ENCODE measurements at places on chromosomes 7 and 10.

GRCh38 chr10:52050429-52051047 is 263.5 kb upstream of the DKK1 start:
- no peak for DNase-seq

DNA sequence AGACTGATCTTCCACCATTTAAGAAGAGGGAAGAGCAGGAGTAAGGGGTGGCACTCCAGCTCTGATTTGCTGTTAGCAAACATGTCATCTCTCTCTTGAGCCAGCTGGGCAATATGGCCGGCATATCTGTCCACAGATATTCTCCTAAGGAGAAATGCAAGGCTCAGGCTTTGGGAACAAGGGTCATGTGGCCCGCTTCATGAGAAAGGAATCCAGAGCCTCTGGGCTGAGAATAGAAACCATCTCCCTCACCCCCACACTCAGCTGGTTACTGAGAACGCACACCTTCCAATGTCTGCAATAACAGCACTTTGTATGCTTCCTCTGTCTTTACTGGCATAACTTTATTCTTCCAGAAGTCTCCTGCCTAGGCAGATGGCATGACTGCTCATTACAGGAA is 171.2 kb downstream of the ELMO1 start:
- no peak for DNase-seq

- peak; percentile 61 for DNase-seq
Measured at GRCh38 chr7:111835066-111835465, 272.8 kb upstream of the IMMP2L start.

GRCh38 chr7:151367284-151367683 is 25.7 kb downstream of the NUB1 start:
- no peak for DNase-seq

DNA sequence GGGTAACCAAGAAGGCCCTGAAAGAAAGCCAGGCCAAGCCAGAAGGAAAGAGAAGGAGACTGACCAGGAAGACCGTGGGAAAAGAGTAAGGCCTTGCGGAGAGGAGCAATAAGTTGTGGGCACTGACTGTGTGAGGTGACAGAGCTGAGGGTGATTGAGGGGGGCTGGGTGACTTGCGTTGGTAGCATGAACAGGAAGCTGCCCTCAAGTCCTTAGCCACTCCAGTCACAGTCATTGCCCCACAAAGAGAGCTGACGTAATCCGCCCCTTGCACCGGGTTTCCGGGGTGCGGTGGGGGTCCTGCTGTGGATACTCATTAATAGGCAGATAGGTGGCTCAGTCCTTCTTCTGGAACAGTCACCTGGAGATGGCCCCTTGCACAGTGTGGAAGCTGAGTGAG is 16.1 kb upstream of the DMBT1 start:
- DNase-seq, result no peak

- no peak for DNase-seq
Measured at GRCh38 chr7:73973091-73973490, 54.9 kb upstream of the ELN start.

GRCh38 chr7:135291809-135292253 is 58.2 kb downstream of the STRA8 start:
- peak; percentile 76 for DNase-seq

DNA sequence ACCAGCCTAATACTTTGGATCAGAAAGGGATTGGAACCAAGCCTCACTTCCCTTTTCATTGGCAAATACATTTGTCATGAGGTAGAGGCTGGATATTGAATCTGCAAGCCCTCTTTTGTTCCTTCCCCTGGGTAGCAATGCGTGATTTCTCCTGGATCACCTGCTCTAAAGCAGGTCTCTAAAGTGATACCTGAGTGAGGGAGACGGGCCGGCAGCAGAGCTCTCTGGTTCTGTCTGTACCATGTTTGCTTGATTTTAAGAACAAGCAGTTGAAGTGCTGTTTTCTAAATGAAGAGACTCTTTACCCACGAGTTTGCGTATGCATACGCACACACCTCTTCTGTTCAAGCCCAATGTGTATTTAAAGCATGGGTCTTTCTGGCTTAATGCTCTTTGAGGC is 41.1 kb downstream of the GARS1 start:
- DNase-seq, result no peak

GRCh38 chr7:93043385-93043985 is 74.3 kb downstream of the SAMD9 start:
- DNase-seq, result peak; percentile 81

DNA sequence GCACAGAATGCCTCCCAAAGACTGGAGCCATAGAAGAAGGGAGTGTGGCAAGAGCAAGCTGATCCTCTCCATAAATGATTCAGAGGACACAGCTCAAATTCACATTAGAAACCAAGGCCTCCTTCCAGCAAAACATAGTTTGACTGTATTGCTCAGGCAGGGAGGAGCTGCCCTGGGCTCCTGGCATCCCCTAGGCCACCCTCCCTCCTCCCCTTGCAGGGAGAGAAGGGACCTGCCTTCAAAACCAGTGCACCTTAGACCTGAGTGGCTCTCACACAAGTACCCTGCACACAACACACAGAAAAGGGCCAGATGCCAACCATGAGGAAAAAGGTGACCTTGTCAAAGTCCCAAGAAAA is 64.7 kb downstream of the CREB3L2 start:
- DNase-seq, result no peak

- no peak for DNase-seq
Measured at GRCh38 chr10:6843481-6843881, 263.4 kb upstream of the PRKCQ start.

- no peak for DNase-seq
Measured at GRCh38 chr10:77828377-77828776, 98.2 kb downstream of the DLG5 start.

- no peak for DNase-seq
Measured at GRCh38 chr7:120941856-120942255, 8.7 kb upstream of the ING3 start.

DNA sequence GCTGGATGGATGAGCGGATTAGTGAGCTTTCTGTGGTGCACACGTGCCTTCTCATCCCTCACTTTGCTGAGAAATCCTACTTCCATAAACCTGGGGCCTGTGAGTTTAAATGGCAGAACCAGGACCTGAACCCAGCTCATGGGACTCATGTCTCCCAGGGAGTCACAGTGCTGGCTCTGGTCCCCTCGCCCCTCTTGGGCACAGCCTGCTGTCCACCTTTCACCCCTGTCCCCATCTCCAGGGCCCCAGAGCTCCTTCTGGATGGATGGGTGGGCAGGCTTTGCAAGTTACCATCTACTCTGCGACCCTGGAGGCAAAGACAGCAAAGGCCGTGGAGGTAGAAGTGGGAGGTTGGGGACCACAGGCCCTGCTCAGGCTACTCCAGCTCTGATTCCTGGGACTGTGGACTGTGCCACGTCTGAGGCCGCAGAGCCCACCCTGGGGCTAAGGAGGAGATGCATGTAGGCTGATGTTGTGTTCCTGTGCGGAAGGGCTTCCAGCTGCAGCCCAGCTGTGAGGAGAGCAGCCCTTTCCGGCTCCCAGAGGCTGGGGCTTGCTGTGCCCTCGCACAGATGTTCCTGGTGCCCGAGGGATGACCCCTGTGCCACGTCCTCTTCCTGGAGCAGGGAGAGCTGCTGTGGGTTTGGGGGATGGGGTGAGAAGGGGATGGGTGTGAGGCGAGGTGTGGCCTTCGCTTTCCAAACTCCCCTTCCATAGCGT is 40.3 kb downstream of the PRF1 start:
- no peak for DNase-seq

DNA sequence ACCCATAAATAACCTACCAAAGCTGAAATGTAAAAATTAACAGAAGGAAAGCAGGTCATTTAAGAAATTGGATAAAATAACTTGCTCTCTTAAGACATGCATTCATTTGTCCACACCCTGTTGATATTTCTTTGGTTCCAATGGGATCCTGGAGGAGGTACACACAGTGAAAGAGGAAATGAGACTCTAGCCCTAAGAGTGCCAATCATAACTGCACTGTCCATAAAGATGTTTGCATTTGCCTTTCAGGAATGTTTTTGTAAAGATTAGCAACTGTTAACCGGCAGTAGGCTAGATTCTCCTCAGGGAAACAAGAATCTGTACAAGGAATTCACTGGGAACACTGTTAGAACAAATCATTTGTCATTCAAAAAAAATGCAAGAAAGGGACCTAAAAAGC is 61.0 kb downstream of the MEOX2 start:
- DNase-seq, result no peak

GRCh38 chr7:132636581-132636980 is 60.3 kb upstream of the PLXNA4 start:
- no peak for DNase-seq

DNA sequence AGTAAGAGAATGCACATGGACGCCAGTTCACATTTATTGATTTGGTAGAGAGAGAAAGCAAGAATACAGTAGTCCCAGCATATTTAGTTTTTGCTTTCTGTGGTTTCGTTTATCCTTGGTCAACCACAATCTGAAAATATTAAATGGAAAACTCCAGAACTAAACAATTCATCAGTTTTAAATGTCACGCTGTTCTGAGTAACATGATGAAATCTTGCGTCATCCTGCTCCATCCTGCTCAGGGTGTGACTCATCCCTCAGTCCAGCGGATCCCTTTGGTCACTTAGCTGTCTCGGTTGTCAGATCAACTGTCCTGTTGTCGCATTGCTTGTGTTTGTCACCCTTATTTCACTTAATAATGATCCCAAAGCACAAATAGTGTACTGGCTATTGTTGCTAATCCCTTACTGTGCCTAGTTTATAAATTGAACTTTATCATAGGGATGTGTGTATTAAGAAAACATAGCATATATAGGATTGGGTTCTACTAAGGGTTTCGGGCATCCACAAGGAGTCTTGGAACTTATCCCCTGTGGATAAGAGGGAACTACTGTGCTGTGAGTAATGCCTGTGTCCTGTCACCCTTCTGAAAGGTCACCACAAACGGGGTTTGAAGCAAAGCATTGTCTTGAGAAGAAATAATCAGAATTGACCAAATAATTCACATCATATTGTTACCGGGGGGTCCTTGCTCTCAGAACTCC is 73.6 kb downstream of the OTUD1 start:
- DNase-seq, result peak; percentile 50

GRCh38 chr7:11212816-11213215 is 239.1 kb downstream of the PHF14 start:
- DNase-seq, result no peak

- DNase-seq, result no peak
Measured at GRCh38 chr7:23242321-23242720, 4.3 kb upstream of the GPNMB start.

GRCh38 chr10:49225218-49225876 is 37.2 kb upstream of the TMEM273 start:
- DNase-seq, result no peak

GRCh38 chr10:31770307-31770902 is 158.2 kb downstream of the ARHGAP12 start:
- no peak for DNase-seq

DNA sequence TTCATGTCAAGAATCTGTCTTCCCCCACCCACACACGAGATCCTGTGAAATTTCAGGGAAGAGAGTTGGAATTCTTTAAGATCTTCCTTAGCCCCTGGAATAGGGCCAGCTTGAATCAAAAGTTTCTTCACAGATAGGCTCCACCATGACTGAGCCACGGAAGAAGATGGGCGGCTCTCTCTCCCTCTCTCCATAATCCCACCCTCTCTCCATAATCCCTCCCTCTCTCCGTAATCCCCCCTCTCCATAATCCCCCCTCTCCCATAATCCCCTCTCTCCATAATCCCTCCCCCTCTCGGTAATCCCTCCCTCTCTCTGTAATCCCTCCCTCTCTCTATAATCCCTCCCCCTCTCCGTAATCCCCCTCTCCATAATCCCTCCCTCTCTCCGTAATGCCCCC is 20.4 kb downstream of the SHH start:
- DNase-seq, result no peak

DNA sequence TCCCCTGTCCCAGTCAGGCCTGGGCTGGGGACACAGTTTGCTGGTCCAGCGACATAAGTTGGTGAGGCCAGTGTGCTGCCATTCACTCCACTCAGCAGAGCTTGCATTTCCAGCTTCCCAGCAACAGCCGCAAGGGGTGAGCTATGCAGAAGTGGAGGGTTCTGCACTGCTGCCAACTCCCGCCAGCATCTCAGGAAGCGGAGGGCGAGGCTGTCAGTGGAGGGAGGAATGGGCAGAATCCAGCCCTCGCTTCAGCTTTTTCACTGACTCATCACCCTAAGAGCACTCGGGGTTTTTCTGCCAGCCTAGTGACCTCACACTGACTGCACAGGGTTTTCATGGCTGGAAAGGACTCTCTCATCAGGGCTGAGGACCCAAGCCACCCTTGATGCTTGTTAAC is 625.1 kb upstream of the MKI67 start:
- DNase-seq, result no peak

GRCh38 chr7:42192851-42193461 is 44.1 kb downstream of the GLI3 start:
- DNase-seq, result no peak

DNA sequence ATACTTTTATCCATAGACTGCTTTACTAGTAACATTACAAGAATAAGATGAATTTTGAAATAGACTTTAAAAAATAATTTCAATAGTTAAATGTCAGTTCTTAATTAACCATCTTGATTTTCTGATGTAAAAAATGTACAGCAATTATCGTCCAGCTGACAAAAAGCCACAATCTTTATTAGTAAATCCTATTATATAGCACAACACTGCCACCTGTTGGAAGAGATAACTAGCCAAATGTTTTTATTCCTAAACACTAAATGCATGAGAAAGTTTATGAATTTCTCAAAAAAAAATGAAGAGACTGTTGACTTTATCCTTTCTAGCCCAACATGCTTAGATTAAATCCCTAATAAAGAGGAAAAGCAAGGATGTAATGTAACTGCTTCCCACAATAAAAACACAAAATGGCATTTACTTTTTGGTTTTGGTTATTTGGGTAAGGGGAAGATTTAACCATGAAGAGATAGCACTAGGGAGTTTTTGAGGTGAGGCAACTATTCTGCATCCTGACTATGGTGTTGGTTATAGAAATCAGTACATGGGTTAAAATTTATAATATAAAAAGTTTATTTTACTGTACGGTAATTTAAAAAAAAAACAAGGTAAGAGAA is 8.0 kb downstream of the COA1 start:
- DNase-seq, result no peak

- no peak for DNase-seq
Measured at GRCh38 chr7:78412216-78412858, 613.8 kb downstream of the PHTF2 start.

DNA sequence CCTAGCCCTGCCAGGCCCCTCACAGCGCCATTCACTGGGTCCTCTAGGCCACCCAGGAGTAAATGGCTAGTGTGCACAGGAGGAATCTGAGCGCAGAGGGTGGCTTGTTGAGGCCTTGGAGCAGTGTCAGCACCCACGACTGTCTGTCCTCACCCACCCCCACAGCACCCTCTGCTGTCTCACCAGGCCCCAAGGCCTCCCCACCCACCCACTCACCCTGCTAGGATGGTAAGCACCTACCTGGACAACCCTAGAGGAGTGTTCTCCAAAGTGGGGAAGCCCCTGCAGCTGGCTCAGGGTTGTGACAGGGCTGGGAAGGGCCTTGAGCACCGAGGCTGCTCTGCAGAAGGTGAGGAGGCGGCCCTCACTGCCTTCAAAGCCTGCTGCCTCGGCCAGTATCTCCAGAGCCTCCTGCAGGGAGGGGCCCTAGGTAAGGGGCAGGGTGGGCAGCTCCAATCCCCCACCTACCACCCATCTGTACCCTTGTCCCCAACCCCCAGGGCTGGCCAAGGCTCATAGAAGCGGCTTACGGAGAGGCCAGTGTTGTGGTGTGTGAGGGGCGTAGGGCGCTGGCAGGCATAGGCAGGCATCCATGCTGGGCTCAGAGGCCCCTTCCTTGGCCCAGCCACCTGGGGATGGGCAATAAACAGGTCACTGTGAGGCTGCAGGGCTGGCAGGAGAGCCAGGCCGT is 2.9 kb downstream of the POLM start:
- no peak for DNase-seq
